Ovary (tissue), 10 donors: ENCODE measurements at places on chromosomes 1 and 21. TPM values are rescaled to one million over a fixed set of nuclear protein-coding genes. Genes with fewer than 3 reads are reported as not detected.
A peak's percentile ranks its signal among the peaks of the same experiment; 100 is the strongest.

DNA sequence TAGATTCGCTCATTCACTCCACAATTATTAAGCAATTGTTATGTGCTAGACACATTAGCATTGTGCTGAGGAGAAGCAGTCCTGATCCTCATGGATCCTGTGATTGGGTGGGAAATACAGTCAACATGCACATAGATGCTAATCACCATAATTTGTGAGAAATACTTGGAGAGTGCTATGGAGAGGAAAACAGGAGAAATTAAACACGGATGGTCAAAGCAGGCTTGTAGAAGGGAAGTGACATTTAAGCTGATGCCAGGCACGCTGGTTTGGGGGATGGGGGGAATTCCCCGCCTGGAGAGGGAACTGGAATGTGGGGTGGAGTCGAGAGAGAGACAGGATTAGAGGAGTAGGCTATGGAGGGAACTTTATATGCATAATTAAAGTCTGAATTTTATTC, 52.2 kb upstream of the L1TD1 start:
- no peak for DNase-seq

DNA sequence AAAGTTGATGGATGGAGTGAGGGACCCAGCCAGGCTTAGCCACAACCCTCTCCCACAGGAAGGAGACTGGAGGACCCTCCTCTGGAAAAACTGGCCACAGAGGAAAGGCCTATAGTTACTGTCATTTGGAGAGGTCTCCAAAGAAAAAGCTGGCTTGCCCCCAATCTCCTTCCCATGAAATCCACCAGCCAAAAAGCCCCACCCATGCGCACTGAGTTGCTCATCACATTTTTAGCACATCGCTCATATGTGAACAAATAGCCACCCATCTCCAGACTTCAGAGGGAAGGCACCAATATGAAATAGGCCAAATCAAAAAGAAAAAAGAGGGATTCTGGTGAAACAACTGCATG, 36.9 kb upstream of the QSOX1 start:
- DNase-seq, result peak; percentile 59

GRCh38 chr21:38244885-38245869, 11.6 kb upstream of the KCNJ15 start:
- no peak for DNase-seq

DNA sequence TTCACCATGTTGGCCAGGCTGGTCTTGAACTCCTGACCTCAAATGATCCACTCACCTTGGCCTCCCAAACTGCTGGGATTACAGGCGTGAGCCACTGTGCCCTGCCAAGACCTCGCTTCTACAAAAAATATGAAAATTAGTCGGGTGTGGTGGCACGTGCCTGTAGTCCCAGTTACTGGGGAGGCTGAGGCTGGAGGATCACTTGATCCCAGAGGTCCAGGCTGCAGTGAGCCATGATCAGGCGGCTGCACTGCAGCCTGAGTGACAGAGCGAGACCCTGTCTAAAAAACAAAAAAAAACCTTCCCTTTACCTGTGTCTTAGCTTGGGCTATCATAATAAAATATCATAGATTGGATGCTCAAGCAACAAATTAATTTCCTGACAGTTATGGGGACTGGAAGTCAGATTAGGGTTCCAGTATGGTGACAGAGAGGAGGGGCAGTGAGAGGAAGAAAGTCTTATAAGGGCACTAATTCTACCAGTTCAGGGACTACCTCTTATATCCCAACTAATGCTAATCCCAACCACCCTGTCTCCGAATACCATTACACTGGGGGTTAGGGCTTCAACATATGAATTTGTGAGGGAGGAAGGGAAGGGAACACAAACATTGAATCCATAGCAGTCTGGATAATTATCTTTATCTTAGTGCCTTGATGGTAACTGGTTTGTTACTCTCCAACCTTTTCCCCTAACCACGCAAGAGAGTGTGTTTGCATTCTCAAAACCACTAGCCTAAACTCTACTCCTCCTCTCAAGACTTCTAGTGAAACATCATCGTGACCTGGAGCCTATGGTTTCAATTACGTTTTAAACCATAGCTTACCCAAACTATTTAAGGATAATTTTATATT, 1.0 kb upstream of the NAXE start:
- no peak for DNase-seq

Gene AQP10
- not detected for total RNA-seq

GRCh38 chr1:30911059-30911954, 2.7 kb upstream of the SDC3 start:
- peak; percentile 92 for DNase-seq

DNA sequence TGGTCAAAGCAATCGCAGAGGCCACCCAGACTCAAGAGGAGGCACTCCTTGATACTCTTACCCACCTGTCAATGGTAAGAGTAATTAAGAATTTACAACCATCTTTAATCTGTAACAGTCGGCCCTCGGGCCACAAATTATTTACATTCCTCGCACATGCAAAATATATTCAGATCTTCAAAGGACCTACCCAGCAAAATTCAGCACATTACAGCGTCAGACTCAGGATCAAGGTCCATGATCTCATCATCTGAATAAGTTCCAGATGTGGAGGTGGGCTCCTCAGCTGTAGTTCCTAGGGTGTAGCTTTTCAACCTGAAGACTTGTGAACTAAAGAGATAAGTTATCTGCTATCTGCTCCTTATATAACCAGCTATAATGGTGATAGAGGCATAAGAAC, 17.1 kb upstream of the RNF11 start:
- DNase-seq, result no peak

GRCh38 chr1:213649373-213649772, 338.4 kb upstream of the PROX1 start:
- DNase-seq, result no peak

DNA sequence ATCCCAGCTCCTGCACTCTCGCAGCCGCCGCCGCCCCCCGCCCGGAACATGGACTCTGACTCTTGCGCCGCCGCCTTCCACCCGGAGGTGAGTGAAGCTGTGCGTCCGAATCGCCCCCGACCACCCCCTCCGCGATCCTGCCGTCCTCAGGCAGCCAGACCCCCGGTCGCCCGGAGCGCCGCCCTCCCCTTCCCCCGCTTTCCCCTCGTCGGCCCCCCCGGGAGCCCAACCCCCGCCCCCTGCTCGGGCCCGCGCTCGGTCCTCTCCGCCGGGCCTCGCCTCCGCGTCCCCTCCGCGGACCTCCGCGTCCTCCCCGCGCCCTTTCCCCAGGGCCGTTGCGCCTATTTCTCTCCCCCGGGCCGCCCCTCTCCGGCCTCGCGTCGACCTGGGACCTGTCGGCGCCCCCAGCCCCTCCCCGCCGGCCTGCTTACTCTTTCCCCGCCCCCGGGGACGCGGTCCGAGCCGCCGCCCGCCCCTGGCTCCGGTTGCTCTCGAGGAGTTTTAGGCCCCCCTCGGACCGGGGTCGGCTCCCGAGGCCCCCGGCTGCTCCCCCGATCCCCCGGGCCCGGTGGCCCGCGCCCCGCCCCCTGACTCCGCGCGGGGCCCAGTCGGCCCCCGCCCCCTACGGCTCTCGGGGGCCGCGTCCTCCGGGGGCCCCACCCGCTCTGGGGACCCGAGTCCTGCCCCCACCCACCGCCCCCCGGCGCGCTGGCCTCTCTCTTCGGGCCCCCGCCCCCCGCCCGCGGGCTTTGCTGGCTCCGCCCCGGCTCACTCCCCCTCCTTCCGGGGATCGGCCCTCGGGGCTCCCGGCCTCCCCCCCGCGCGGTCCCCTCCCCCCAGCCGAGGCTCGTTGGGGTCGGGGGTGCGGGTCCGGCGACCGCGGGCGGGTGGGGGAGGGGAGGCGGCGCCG, 743 bp downstream of the PHF13 start:
- peak; percentile 87 for DNase-seq

Gene OR6K3
- not detected for total RNA-seq

Gene SLC45A1
- 4.5 TPM for total RNA-seq

GRCh38 chr1:54459140-54459539, 52.9 kb upstream of the SSBP3 start:
- no peak for DNase-seq

GRCh38 chr1:38328278-38329035, 281.9 kb upstream of the POU3F1 start:
- no peak for DNase-seq

Gene DCST1
- not detected for total RNA-seq

Gene CD2
- total RNA-seq, result 2.0 TPM

DNA sequence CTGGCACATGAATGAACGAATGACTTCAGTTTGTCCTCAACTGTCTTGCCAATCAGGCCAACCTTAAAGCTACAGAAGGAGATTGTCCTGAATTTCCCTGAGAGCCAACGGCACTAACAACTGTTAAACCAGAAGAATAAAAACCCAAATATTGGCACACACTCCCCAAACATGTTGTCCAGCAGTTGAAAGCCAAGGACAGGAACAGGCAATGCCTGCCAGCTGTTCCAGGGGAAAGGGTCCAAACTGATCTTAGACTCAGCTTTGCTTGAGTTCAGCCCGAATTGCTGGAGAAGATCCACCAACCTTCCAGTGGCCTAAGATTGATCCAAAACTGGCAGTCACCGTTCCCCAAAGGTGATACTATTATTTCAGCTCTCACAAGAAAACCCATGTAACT, 22.4 kb upstream of the AHCTF1 start:
- peak; percentile 75 for DNase-seq

Gene FAM167B
- 1.5 TPM for total RNA-seq

DNA sequence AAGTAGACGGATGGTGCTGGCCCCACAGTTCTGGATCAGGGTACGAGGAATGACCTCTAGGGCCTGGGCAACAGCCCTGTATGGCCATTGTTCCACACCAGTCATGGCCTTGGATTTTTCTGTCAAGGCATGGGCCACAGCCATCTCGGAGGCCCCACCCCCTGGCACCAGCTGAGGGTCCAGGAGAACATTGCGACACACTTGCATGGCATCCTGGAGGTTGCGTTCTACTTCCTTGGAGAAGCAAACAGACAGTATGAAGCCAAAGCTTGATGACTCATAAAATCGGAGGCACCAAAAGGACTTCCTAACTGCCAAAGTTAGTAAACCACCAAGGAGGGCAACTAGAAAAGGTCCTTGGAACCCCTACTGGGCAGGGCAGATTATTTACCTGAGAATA, 11.9 kb upstream of the VHLL start:
- DNase-seq, result no peak

Gene TRIM67
- total RNA-seq, result not detected

Gene LEFTY2
- total RNA-seq, result 26.5 TPM

DNA sequence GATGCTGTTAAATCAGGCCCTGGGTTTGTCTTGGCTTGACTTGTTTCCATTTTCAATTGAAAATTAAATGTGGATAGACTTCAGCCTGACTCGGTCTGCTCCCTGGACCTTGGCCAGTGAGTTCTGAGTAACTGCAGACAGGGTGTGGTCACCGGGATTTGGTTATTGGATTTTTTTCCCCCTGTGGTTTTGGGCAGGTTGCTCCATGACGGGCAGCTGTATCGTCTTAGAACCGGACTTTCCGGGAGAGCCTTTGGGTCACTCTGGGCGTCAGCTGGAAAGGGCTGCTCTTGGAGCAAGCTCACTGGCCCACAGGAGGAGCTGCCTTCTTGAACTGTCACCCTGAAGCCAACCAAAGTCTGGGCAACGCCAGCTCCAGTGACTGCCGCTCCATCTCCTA, 75.0 kb downstream of the CLIC6 start:
- no peak for DNase-seq

Gene ZSCAN20
- 6.2 TPM for total RNA-seq

DNA sequence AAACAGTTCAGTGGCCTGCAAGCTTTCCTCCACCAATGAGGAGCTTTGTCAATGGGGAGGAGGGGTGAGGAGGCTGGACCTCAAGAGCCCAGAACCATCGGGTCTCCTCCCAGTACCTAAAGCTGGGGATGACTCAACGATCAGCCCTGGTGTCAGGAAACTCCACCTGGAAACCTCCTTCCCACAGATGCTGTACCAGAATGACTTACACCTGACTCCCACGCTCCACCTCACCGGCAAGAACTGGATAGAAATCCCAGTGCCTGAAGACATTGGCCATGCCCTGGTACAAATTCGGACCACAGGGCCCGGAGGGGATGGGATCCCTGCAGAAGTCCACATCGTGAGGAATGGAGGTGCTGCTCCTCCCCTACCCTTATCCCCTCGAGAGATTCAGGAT, 11.4 kb downstream of the TMEM81 start:
- no peak for DNase-seq

GRCh38 chr1:82466416-82466815, 665.7 kb downstream of the ADGRL2 start:
- DNase-seq, result no peak

DNA sequence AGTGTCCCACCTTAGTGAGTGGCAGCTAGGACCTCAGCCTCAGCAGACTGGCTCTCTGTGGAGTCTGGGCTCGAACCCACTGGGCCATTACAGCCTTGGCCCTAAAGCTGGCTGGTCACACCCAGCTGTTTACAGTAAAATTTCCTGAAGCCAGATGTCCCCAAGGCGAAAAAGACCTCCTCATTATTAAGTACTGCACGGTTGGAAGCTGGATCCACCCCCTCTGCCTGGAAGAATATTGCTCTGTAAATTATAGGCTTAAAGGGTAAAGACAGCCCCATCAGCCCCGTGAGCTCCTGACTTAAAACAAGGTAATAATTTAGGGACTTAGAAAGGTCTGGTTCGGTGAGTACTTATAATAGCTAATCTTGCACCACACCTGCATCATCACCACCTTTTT, 30.3 kb upstream of the TMEM51 start:
- DNase-seq, result no peak

DNA sequence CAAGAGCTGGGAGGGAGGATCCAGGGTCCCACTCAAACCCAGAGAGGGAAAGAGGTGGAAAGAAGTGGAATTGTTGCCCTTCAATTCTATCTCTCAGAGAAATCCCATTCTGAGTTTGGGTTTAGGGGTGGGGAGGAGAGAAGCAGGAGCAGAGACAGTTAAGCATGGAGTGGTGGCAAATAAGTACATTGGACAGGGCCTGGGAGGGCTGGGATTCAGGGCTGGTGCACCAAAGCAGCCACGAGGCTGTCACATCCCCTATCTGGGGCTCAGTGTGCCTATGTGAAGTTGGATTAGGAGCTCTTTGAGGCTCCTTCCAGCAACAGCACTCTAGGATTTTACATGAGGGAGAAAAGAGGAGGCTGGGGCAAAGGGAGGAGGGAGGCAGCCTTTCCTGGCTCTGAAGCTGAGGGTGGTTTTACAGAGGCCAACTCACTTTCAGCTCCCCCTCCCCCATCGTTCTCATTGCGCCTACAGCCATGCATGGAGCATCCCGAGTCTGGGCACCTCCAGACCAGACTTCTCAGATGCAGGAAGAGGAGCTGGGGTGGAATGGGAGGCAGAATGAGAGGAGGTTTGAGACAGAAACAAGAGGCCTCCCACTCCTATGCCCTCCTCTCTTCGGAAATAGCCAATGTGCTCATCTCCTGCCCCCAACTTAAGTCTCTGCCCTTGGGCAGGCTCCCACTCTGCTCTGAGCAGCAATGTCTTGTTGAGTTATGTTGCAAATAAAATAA, 3.0 kb upstream of the SYT6 start:
- DNase-seq, result no peak

Gene PLA2G2C
- not detected for total RNA-seq

GRCh38 chr1:228982637-228983036, 247.4 kb downstream of the RHOU start:
- no peak for DNase-seq
